Gastrocnemius medialis (tissue), 4 donors: ENCODE measurements at places on chromosomes 6 and 20. TPM values are rescaled to one million over a fixed set of nuclear protein-coding genes. Genes with fewer than 3 reads are reported as not detected.

EMILIN3 gene
- 0.33 TPM for total RNA-seq

C6orf132 gene
- 0.16 TPM for total RNA-seq

PROKR2 gene
- total RNA-seq = not detected

HS3ST5 gene
- not detected for total RNA-seq

GSTA2 gene
- total RNA-seq = not detected

CENPB gene
- 140 TPM for total RNA-seq

FAXC gene
- total RNA-seq = 1.5 TPM

PRND gene
- not detected for total RNA-seq

B3GALT4 gene
- total RNA-seq = 1.0 TPM

CD40 gene
- 13.0 TPM for total RNA-seq

ROMO1 gene
- total RNA-seq = 272 TPM
